ENCODE measurements at places on chromosomes 6 and 20.
A peak's percentile ranks its signal among the peaks of the same experiment; 100 is the strongest.

- no peak for DNase-seq
Observed at GRCh38 chr20:47303736-47304135, 52.8 kb downstream of the ZMYND8 start.

DNA sequence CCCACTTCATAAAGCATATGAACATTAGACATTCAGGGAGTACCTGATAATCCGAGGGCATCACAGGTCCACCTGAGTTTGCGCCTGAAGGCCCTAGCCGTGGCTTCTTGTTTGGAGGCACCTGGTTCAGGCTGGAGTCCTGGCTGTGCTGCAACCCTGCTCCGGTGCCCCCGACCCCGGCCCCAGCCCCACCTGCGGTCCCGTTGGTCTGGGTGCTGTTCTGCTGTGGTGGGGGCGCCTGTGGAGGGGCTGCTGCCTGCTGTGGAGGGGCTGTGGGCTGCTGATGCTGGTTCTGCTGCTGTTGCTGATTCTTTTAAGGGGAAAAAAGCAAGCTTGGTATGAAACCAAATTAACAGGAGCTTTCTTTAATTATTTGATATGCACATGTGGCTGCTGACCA lies 144.6 kb upstream of the SLC22A16 start:
- no peak for DNase-seq

GRCh38 chr6:116973976-116974375 lies 96.9 kb downstream of the RFX6 start:
- no peak for DNase-seq

GRCh38 chr6:33740204-33740608 lies 6.5 kb downstream of the IP6K3 start:
- DNase-seq, result no peak

DNA sequence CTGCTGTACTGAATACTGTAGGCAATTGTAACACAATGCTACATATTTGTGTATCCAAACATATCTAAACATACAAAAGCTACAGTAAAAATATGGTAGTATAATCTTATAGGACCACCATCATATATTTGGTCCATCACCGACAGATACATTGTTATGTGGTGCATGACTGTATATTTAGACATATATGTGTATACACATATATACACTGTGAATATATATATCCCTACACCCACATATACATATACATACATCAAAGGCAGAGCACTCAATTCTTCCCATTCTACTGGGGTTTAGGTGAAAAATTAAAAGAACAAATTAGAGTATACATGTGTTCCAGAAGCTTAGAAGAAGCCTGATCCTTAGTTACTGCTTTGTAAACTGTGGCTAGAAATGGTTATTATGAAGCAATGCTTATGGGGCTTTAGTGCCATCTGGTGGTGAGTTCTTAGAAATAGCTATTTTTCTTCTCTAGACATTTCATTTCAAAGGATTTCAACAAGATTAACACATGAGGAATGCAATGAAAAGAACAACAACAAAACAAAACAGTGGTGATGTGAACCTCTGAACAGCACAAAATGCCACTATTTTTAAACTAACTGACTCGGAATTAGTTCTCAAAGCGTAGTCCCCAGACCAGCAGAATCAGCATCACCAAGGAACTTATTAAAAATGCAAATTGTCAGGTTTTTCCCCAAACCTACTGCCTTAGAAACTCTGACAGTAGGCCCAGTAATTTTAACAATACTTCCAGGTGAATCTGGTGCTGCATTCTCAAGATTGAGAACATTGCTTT lies 38.0 kb downstream of the PKHD1 start:
- peak; percentile 28 for DNase-seq

- DNase-seq, result no peak
Observed at GRCh38 chr20:51337126-51337805, 205.3 kb downstream of the NFATC2 start.

DNA sequence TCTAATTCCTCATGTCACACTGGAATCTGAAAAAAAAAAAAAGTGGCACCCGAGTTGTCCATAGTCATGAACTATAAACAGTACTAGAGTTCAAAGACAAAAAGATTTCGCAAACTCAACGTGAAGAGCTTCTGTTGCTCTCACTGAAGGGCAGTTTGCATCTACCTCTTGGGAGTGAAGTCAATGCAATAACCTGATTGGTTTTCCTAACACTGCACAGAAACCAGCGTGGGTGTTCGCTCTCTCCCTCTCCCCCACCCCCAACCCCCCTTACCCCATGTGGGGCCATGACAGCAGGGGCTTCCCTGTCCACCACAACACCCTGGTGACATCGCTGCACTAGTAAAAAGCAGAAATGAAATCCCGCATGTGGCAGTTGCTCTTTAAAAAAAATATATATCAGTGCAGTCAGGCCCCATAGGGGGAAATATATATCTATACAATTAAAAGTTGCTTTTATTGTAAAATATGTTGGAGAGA lies 66.9 kb downstream of the GMPR start:
- no peak for DNase-seq

GRCh38 chr20:35223941-35224340 lies 2.5 kb upstream of the MMP24 start:
- no peak for DNase-seq

DNA sequence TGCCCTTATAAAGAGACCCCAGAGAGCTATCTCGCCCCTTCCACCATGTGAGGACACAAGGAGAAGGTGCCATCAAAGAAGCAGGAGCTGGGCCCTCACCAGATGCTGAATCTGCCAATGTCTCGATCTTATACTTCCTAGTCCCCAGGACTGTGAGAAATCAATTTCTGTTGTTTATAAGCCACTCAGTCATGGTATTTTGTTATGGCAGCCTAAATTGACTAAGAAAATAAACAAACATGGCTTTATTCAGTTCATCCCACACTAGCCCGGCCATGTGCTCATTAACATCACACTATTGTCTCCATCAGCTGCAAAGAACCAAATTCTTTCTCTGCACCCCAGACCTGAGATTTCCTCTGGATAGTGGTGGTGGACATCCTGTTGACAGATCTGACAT lies 302.4 kb downstream of the PTPRT start:
- DNase-seq, result no peak

DNA sequence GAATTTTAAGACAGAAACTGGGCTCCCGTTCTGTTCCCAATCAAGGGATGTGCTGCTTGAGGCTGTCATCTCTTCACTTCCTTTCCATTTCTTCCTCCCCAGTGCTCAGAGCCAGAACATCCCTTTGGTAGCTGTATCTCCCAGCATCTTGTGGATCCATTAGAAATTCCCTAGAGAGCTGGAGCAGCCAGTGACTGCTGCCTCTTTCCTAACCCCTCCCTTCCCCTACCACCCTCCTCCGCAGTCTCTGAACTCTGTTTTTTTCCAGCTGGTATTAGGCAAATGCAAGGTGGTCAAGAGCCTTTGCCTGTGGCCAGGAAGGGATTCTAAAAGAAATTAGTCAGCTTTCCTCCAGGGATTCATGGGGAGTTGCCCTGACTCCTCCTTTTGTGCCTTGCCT lies 208.0 kb downstream of the EYA2 start:
- DNase-seq, result no peak

- DNase-seq, result peak; percentile 44
Observed at GRCh38 chr6:14660806-14661579, 543.4 kb downstream of the CD83 start.

DNA sequence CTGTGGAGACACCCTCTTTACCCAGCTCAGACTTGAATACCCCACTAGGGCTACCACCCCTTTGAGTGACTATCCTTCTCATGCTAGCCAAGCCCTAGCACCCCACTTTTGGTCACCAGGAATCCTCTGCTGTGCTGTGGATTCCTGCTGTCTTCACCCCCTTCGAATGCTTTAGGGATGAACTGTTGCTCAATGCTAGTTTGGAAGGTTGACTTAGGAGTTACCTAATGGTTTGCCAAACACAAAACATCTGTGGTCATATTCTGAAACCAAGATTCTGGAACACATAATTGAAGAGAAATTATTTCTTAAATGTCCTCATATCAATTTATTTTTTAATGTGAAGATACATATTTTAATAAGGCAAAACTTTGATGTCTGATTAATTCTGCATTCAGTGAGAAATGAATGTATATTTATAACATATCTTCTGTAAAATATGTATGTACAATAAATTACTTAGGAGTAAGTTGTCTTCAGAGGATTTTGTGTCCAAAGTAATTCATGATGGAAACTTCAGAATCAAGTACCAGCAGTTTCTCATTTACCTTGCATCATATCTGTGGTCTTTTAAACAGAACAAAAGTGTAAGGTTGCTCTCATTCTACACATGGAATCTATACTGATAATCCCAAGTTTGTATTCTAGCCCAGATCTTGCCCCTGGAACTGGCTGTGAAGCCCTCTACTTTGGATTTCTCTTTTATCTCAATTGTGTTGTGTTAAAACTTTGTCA lies 46.9 kb downstream of the TMEM200A start:
- no peak for DNase-seq

GRCh38 chr20:48685300-48685699 lies 142.5 kb downstream of the PREX1 start:
- no peak for DNase-seq

DNA sequence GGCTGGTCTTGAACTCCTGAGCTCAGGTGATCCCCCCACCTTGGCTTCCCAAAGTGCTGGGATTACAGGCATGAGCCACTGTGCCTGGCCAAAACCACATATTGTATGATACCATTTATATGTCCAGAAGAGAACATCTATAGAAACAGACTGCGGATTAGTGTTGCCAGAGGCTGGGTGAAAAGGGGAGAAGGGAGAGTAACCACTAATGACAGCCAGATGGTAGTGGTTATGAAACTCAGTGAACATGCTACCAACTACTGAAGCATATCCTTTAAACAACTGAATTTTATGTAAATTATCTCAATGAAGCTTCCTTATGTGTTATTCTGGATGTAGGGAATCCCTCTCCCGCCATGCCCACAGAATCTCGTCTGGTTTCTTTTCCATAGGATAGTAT lies 15.7 kb downstream of the SLC23A2 start:
- DNase-seq, result no peak

DNA sequence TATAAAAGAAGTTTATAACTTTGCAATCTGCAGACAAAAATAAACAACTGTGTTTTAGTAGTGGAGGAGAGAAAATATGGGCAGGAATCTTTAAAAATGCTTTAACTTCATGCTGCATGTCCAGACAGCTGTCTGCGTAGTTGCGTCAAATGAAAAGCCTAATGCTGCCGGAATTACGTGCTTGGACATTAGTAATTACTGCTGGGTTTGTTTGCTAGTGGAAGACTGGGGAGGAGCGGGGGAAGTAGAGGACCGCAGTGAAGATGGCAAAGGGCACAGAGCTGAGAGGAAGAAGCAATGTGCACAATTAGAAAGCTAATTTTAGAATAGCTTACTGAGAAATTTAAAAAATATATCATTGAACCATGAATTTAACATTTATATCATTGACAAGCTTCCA lies 2.4 kb downstream of the SNAP25 start:
- DNase-seq, result no peak

DNA sequence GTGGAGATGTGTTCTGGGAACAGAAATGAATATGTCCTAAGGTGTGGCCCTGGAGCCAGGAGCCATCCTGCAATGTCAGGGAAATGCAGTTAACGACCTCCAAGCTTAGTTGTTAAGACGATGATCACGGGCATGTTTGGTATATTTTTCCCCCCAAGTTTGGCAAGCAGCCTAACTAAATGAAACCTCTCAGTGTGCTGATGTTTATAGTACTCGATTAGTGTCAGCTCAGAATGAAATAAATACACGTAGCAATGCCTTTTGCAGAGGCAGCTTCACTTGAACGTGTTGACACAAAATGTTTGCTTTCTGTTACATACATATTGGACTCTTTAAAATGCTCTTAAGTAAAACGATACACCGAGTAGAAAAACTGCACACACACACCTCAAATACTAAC lies 76.2 kb upstream of the OLIG3 start:
- no peak for DNase-seq

- peak; percentile 59 for DNase-seq
Observed at GRCh38 chr20:57605045-57605444, 15.2 kb downstream of the ZBP1 start.

DNA sequence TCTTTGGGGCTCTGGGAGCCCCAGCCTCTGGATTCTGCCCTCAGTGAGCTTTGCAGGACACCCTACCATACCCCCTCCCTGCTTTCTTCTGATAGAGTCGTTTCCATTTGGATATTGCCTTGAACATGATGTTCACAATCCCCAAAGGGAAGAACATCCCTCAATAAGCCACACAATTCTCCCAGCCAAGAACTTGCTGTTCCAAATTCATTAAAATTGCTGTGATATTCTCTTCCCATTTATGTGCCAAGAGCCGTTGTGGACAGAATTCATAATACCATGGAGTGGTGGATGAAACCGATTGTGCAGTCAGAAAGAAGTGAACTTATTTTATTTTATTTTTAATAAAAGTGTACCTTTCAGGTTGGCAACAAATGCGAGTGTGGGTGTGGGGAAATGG lies 95.8 kb downstream of the DHX35 start:
- DNase-seq, result no peak

DNA sequence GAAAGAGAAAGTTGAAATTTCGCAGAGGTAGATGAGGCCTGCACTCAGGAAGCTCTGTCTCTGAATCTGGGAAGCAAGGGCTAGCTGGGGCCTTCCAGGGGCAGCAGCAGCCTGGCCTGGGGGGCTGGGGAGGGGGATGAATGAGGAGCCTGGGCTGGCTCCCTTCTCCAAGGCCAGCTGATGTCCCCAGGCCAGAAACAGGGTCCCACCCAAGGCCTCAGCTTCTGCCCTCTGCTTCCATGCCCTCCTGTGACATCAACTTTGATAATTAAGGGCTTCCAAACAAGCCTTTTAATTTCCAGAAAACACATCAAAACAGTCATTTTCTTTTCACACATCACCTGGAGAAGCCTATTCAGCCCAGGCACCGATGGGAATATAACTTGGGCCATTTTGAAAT lies 15.4 kb downstream of the TFAP2A start:
- DNase-seq, result no peak

GRCh38 chr6:45132658-45133294 lies 195.4 kb upstream of the RUNX2 start:
- DNase-seq, result no peak

DNA sequence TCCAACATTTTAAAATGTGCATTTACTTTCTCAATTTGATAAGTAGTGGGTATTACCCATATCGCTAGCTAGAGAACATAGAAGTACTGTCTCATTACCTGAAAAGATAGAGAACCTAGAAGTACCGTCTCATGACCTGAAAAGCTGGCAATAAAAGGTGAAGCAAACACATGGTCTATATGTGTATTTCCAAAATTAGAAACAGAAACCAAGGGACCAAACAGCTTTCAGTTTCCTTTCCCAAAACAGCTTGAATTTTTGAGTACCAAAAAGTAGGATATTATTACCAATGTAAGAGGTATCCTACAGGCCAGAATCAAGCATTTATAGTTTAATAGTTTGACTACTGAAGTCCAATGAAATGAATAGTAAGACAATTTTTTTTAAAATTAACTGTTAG lies 77.2 kb downstream of the KIF13A start:
- no peak for DNase-seq

All from CD4-positive, alpha-beta T cell treated with Interleukin-12 subunit alpha and Interleukin-12 subunit beta, for 1 hour (primary cell).